ENCODE measurements at places on chromosomes 2 and 18.

DNA sequence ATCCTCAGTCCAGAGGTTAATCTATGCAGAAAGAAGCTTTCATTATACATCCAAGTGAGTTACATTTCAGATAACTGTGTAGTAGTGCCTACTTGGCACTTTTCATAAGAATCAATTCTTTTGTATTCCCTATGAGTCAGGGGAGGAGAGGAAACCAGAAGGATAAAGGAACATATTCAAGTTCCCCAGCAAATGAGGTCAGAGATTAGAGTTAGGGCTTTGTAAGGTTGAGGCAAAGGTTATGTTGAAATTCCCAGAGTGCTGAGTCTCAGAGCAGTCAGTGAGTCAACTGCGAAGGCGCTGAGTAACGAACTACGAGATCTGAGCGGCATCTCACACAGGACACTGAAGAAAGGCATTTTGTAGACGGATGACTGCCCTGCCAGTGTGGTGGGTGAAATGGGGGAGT is 25.1 kb upstream of the ME2 start:
- H3K36me3 ChIP-seq: no peaks in the 10 kb centered on the region
- H3K27me3 ChIP-seq: no peaks in the 10 kb centered on the region
- DNase-seq: peak; percentile 29
- no peak overlapping the region for H3K4me3 ChIP-seq
- H3K27ac ChIP-seq: no peak overlapping the region

DNA sequence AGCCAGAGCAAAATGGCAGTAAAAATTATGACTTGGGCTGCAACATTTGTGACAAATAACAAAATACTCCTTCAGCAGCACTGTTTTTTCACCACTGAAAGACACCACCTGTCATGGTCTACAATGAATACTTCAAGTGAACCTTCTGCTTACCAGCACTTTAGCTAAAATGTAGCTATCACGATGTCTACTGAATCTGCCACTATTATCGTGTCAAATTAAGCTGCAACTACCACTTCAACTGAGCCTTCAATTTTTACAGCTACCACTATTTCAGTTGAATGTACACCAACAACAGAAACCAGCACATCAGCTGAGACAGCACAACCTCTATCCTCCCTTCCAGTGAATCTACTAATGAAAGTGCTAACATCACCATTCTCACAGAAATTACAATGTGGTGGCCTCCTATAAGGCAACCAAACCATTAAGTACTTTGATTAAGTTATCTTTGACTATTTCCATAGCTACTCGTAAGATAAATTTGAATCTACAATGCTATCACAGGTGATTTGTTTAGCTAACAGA is 10.8 kb upstream of the DYNAP start:
- H3K4me3 ChIP-seq: no peak overlapping the region
- H3K36me3 ChIP-seq: no peaks in the 10 kb centered on the region
- H3K27me3 ChIP-seq: peaks cover 37% of the 10 kb centered on the region
- no peaks in the 10 kb centered on the region for H3K4me1 ChIP-seq
- H3K27ac ChIP-seq: no peak overlapping the region

DNA sequence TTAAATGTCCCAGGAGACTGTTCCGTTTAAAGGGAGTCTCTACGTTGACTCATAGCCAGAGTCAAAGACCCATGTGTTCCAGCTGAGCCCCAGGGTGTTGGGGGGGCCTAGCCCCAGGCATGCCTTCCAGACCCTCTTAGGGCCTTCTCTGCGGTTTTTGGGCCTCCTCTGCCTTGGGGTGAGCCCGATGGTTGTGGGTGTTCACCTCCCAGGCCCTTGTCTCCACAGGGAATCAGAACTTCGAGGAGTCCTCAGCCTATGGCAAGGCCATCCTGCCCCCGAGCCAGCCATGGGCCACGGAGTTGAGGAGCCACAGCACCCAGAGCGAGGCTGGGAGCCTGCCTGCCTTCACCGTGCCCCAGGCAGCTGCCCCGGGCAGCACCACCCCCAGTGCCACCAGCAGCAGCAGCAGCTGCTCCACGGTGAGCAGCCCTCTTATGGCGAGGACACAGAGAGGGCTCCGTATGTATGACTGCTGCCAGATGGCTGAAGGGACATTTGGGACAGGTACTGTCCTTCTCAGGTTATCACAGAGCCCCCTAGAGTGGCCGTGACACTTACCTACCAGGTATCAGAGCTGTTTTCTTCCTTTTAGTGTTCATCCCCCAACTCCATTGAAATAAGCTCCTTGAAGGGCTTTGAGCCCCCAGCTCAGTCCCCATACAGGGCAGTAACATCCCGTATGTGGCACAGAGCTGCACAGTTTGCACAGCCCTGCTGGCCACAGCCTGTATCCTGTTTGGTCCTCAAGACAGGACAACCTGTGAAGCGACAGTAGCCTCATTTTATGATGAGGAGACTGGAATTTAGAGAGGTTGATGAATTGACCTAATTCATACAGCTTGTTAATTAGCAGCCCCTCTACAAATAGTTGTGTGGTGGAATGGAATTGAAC is 80.7 kb downstream of the EPAS1 start:
- H3K4me3 ChIP-seq: no peak overlapping the region
- H3K27me3 ChIP-seq: no peaks in the 10 kb centered on the region
- no peak for DNase-seq
- no peaks in the 10 kb centered on the region for H3K4me1 ChIP-seq

DNA sequence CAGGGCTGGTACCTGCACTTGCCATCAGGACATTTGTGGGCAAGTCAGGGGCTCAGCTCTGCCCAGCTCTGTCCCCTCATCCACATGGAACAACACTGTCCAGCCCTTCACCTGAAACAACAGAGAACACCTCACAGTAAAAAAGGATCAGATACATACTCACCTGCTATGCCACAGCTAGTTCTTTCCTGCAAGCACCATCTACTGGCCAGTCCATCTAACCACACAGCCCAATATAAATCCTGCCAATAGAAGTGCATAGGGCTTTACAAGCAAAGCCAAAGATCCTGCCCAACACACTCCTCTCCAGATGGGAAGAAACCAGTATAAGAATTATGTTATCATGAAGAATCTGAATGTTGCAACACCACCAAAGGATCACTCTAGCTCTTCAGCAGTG is 52.2 kb upstream of the GALNT13 start:
- H3K4me1 ChIP-seq: no peaks in the 10 kb centered on the region
- H3K27ac ChIP-seq: no peak overlapping the region
- H3K4me3 ChIP-seq: no peak overlapping the region
- DNase-seq: peak; percentile 23
- H3K27me3 ChIP-seq: no peaks in the 10 kb centered on the region
- H3K36me3 ChIP-seq: no peaks in the 10 kb centered on the region

GRCh38 chr2:127658641-127659407 is 12.9 kb downstream of the GPR17 start:
- no peaks in the 10 kb centered on the region for H3K36me3 ChIP-seq
- H3K27me3 ChIP-seq: no peaks in the 10 kb centered on the region
- no peaks in the 10 kb centered on the region for H3K4me1 ChIP-seq
- DNase-seq: no peak
- H3K27ac ChIP-seq: no peak overlapping the region

DNA sequence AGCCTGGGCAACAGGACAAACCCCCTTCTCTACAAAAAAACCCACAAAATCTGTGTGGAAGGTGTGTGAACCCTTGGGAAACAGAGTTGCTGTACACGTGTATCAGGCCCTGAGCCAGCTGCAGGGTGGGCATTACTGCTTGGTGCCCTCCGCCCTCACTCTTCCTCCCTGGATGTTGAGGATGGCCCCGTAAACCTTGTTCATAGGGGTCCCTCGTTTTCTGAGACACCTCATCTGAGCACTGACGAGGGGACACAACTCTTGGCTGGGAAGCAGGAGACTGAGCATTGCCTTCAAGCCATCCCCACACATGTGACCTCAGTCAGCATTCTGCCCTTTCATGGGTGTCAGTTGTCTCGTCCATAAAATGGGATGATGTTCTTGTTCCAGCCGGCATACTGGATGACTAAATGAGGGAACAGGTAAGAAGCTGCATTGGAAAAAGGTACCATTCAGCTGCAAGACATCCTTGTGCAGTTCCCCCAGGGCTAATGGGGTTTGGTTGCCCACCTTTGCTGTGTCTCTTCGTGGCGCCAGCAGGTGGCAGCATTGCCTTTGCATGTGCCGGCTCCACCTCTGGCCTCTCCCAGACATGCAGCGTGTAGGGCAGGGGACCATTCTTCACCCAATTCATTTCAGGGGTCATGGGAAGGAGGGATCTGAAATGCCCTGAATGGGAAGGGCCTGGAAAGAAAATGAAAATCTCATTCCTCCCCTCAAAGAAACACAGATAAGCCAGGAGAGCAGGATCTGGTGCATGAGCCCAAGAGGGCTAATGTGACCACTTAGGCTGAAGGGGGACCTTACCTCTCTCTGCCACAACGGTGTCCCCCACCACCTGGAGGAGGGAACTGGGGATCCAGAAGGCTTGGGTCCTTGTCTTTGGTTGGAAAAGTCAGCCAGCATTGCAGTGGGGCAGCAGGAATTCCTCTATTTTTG is 36.4 kb upstream of the HAAO start:
- no peaks in the 10 kb centered on the region for H3K27me3 ChIP-seq
- DNase-seq: peak; percentile 76
- no peak overlapping the region for H3K4me3 ChIP-seq
- H3K36me3 ChIP-seq: no peaks in the 10 kb centered on the region
- H3K4me1 ChIP-seq: peaks cover 12% of the 10 kb centered on the region

- no peak for DNase-seq
- H3K4me1 ChIP-seq: no peaks in the 10 kb centered on the region
- no peaks in the 10 kb centered on the region for H3K27me3 ChIP-seq
- no peak overlapping the region for H3K27ac ChIP-seq
These were observed 985.0 kb downstream of the DPP10 start for GRCh38 chr2:115427436-115427835.

- peaks cover 35% of the 10 kb centered on the region for H3K27me3 ChIP-seq
- H3K27ac ChIP-seq: no peak overlapping the region
- no peaks in the 10 kb centered on the region for H3K36me3 ChIP-seq
- no peak overlapping the region for H3K4me3 ChIP-seq
- no peak for DNase-seq
These were observed 50.8 kb upstream of the CXCR4 start for GRCh38 chr2:136168720-136169119.

GRCh38 chr2:83705146-83705545 is 753.9 kb downstream of the SUCLG1 start:
- DNase-seq: no peak
- no peak overlapping the region for H3K27ac ChIP-seq
- H3K4me3 ChIP-seq: no peak overlapping the region
- no peaks in the 10 kb centered on the region for H3K36me3 ChIP-seq
- H3K27me3 ChIP-seq: no peaks in the 10 kb centered on the region

DNA sequence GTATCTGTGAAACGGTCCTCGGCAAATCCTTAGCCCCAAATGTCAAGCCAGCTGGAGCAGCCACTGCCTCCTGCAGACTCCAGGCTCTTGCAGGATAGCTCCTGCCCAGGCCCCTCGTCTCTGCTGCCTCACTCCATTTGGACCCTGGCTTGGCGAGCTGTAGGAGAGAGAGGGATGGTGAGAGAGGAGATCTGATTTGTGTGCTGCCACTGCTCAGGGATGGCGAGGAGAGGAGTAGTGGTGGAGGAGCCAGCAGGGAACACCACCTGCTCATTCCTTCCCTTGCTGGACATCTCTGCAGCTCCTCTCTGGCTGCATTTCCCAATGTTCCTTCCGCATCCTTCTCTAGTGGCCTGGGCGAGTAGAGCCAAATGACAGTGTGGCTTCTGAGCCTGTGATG is 109.1 kb upstream of the NCK2 start:
- no peaks in the 10 kb centered on the region for H3K4me1 ChIP-seq
- H3K27me3 ChIP-seq: peaks cover 14% of the 10 kb centered on the region
- no peaks in the 10 kb centered on the region for H3K36me3 ChIP-seq
- no peak for DNase-seq
- no peak overlapping the region for H3K27ac ChIP-seq

DNA sequence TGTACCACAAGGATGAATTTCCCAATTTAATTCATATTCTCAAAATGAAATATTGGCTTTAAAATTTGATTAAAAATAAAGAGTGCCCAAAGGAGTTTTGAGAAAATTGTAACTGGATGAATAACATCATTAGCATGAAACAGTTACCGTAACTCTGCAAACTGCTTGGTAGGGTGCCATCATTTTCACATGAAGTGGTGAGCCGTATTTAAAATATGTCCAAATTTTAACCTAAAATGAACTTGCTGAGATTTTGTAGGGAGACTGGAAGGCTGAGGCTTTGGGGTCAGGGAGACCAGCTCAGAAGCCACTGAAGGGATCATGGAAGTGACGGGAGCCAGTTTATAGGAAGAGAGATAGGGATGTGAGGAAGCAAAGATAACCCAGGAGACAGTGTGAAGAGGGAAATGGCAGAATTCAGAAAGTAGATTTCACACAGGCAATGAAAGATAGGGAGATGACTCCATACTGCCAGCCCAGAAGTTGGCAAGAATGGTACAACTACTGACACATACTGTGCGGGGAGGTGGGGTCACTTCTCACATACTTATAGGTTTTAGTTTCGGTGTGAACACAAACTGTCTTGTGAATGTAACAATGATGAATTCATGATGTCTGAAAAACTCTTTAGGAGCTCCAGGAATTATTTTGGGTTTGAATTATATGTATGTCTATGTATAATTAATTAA is 53.8 kb downstream of the EFEMP1 start:
- no peaks in the 10 kb centered on the region for H3K36me3 ChIP-seq
- no peaks in the 10 kb centered on the region for H3K27me3 ChIP-seq
- peaks cover 7% of the 10 kb centered on the region for H3K4me1 ChIP-seq
- H3K4me3 ChIP-seq: no peak overlapping the region
- DNase-seq: no peak

GRCh38 chr2:157245846-157246764 is 11.4 kb upstream of the GALNT5 start:
- H3K27me3 ChIP-seq: no peaks in the 10 kb centered on the region
- H3K27ac ChIP-seq: peak overlapping the region; percentile 98
- peaks cover 23% of the 10 kb centered on the region for H3K4me1 ChIP-seq

- no peaks in the 10 kb centered on the region for H3K36me3 ChIP-seq
- H3K4me3 ChIP-seq: no peak overlapping the region
- no peak overlapping the region for H3K27ac ChIP-seq
These were observed 13.5 kb upstream of the GALNT13 start for GRCh38 chr2:153858250-153858649.

DNA sequence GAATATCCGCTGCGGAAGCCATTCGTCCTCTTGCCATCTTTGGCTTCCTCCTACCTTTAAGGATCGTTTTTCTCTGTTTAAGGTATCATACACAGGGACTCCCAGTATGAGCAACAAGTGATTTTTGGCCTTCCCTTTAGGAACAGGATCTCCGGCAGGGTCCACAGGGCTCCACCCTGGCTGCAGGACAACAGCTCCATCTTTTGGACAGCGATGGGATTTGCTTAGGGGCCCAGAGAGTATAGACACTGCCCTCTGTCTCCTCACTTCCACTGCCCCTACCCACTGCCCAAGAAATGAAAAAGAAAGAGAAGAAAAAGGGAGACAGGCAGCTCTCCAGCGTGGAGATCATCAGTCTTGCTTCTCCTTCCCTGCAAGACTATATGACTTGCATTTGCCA is 224.5 kb downstream of the UXS1 start:
- no peaks in the 10 kb centered on the region for H3K27me3 ChIP-seq
- H3K4me3 ChIP-seq: no peak overlapping the region
- no peaks in the 10 kb centered on the region for H3K36me3 ChIP-seq
- no peaks in the 10 kb centered on the region for H3K4me1 ChIP-seq
- no peak overlapping the region for H3K27ac ChIP-seq

- no peaks in the 10 kb centered on the region for H3K36me3 ChIP-seq
- DNase-seq: no peak
- no peak overlapping the region for H3K4me3 ChIP-seq
These were observed 148.1 kb downstream of the TMEM163 start for GRCh38 chr2:134570676-134571075.

- H3K27ac ChIP-seq: no peak overlapping the region
- no peak overlapping the region for H3K4me3 ChIP-seq
- H3K27me3 ChIP-seq: no peaks in the 10 kb centered on the region
- no peak for DNase-seq
- H3K4me1 ChIP-seq: peaks cover 3% of the 10 kb centered on the region
- no peaks in the 10 kb centered on the region for H3K36me3 ChIP-seq
These were observed 4.2 kb downstream of the CIB4 start for GRCh38 chr2:26636935-26637334.
